ENCODE measurements at places on chromosomes 4 and X.

DNA sequence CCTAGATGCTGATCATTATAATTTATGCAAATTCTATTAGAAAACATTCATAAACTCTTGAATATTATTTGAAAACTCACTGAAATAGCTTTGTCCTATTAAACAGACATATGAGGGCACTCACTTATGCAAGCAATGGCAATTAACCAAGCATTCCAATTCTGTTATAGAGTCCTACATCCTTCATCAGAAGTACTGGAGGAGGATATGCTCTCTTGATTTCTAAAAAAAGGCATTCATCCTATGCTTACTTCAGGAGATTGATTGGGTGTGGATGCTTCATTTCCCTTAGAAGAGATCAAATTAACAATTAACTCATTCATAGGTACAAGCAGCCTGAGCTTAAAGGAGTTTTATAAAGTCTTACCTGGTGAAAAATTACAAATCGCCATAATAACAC is 1317.2 kb downstream of the PCDH7 start:
- DNase-seq, result no peak

DNA sequence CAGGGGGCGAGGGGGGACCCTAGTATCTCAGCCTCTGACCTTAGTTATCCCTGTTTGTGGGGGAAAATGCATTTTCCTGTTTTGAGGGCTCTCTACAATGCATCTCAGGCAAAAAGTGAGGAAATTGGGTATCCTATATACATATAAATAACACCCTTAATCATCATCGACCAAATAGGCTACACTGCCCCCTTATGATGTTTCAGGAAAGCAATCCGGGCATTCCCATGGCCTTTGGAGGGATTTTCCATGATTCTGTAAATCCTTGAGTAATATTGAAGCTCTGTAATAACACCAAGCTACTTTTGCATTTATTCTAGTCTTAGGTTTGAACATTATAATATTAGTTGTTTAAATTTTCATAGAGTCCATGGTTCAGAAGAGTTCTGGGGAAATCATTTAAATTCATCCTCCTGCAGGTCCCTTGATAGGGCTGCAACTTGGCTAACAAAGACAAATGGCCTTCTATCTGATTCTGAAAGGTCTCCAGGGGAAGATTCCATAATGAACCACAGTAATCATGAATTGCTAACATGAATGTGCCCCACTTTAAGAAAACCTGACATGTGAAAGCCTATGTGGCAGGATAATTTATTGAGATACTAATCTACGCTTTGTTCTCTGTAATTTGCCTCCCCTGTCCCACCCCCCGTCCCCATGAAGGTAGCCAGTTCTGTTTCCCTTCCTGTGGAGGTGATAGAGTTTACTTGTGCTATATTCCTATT is 91.5 kb upstream of the SCOC start:
- DNase-seq, result no peak

DNA sequence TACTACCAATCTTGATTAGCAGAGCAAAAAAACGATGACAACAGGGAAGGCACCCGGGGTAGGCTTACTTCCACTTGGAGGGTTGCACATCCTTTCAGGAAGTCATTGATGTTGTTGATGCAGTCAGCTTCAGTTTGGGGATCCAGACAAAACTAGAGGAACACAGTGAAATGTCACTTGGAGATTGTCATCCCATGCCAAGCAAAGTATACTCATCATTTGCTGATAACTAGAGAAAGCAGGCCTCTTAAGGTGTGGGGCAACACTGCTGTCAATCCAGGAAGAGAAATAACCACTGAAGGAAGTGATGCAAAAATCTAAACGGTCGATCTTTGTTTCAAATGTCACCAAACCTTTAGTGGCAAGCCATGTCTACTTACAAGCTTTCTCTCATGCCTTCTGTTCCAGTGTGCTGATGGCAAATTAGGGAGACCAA is 1.4 kb downstream of the ARHGEF6 start:
- DNase-seq, result peak; percentile 38

DNA sequence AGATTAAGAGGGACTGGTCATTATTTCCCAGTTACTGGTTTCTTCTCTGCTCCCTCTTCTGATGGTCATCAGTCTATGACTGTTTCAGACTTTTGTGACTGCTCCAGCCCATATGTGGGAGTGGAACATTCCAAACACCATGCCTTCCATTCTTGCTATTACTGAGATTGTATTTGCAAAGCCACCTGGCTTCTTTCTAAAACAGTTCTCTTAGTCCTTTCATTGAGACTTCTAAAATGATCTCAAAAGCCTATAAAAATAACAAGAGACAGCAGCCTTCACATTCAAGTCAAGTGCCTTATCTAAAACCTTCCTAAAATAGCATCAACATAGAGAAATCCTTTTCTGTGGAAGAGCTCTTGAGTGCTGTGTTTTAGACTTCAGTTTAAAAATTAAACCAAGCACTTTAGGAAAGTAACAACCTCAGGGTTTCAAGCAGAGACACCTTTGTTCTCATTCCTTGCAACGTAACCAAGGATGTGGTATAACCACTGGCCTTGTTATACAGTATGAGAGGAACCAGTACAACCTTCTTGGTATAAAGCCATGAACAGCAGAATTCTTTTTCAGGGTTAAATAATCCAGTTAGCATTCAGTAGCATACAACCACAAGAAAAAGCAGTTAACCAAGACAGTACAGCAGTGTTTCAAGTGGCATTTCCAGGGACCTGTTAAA is 97.1 kb downstream of the NFKB1 start:
- no peak for DNase-seq

- DNase-seq, result no peak
Measured at GRCh38 chr4:53943345-53944085, 120.9 kb downstream of the CHIC2 start.

DNA sequence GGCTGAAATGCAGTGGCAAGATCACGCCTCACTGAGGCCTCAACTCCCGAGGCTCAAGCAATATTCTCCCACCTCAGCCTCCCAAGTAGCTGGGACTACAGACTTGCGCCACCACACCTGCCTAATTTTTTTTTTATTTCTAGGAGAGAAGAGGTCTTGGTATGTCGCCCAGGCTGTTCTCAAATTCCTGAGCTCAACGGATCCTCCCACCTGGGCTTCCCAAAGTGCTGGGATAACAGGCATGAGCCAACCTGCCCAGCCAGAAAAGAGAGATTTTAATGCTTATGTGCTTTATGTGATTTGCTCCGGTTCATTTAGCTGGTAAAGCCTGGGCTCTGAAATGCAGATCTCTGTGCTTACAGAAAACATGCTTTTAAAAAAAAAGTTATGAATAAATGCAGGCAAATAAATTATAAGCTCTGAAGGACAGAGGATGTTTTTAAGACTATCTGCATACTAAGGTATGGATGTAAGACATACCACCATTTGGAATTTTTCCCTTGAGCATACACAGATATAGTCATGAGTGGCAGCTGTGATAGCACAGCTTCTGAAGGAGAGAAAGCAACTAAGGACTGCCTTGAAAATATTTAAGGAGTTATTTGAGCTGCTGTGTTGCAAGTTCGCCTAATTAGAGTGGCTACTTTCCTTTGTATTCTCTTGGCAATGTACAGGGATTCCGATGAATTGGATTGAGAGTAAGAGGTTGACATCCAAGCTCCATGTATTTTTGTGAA is 13.8 kb downstream of the GUCY1B1 start:
- DNase-seq, result no peak

DNA sequence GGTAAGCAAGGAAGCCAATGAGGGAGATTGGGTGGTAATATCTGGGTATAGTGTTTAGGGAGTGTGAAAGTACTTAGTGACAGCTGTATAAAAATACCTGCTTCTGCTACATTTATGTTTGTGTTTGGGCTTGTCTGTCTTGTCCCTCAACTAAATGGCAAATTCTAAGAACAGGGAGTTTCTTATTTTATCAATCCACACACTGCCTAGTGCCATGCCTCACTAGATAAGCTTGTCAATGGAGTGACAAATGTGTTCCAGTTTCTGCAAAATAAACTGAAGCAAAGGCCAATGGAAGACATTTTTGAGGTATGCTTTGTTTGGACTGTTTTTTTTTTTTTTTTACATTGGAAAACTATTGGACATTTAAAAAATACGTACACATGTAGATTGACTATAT is 418.0 kb downstream of the SH2D1A start:
- no peak for DNase-seq

DNA sequence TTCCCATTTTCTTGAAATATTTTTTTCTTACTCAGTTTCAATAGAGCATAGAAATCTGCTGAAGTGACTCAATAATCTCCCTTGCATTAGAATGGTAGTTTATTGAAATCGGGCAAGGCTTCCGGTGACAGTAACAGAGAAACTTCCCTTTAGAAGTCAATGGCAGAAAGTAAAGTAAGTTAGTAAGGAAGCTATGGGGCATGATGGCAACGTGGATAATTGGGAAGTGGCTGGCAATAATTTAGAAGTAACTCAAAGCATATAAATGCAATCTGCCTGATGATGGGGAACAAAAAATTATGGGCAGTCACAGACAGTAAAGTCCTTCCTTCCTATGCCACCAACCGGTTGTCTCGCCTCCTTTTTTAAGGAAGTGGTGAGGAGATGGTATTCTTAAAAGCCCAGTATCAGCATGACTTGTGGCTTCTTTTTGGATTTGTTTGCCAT is 7.6 kb downstream of the CYBB start:
- no peak for DNase-seq

DNA sequence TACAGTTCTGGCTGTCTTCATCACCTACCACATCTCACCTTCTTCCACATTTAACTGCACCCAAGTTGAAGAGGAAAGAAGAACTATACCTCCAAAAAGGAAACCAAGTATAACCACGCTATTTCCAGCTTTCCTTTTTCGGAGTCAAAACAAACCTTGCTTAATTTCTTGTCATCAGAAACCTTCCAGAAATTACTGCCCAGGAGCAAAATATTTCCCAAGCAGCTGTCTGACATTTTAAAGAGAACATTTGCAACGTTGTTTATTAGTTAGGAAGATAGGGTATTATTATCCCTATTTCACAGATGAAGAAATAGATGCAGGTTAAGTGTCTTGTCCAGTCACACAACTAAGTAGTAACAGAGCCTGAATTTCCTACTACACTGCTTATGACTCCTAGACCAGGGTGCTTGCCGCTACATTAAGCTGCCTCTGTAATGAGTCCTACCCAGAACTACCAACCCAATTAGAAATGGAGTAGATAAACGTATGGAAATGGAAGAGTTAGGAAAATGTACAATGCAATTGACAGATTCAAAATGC is 2.2 kb upstream of the ACSL4 start:
- DNase-seq, result no peak

GRCh38 chr4:182521011-182521410 is 277.8 kb downstream of the TENM3 start:
- DNase-seq, result no peak

DNA sequence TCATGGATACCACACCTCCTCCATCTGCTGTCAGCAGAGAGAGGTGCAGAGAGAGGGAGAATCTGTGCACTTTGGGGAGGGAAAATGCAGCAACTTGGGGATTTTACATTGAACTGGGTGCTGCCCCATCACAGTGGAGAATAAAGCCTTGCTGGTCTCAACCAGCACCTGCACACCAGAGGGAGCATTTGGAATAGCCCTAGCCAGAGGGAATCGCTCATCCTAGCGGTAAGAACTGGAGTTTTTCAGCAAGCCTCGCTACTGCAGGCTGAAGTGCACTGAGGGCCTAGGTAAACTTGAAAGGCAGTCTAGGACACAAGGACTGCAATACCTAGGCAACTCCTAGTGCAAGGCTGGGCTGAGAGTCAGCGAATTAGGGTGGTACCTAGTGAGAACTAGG is 148.7 kb downstream of the KDR start:
- no peak for DNase-seq

DNA sequence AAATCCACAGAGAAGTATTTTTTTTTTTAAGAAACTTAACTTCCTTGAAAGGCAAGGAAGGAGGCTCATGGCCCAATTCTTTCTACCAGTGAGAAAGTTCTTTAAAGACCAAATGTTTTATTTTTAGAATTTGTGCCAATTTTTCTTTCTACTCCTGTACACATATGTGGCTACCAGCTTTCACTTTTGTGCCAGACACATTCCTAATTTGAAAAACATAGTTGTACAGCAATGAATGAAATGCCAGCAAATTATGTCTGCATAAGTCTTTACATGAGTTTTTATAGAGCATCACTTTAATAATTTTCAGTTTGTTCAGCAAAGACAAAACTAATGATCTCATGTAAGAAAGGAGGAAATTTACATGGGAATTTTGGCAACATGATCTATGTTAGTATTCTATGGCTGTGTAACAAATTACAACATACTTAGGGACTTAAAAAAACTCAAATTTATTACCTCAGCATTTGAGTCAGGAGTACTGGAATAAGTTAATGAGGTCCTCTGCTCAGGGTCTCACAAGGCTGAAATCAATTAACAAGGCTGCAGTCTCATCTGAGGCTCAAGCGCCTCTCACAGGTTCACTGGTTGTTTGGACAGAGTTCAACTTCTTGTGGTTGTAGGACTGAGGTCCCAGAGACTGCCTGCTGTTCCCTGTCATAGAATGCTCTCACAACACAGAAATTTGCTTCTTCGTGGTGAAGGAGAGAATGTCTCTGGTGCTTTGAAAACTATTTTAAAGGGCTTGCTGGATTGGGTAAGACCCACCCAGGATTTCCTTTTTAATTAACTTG is 678.2 kb upstream of the FAM241A start:
- no peak for DNase-seq

GRCh38 chrX:132740316-132741123 is 217.9 kb downstream of the HS6ST2 start:
- DNase-seq, result no peak

DNA sequence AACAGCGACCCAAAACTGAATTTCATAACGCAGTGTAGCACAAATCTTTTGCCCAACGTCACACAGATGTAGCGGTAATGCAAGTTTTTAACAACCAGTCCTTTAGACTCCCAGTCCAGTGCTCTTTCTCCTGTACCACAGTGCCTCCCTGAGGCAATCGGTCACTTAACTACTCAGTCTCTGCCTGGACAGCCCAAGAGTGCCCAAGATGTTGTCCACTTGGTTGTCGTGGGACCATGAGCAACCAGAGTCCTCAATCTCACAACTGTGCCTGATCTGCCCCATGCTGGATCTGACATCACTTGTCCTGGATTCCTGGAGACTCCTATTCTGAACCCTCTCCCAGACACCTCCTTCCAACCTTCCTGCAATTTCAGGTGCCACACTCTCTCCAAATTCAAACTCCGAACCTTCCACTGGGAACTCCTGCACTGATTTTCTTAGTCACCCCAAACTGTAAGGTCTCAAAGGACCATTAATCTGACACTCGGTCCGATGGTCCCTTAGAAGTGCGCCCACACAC is 702 bp downstream of the MMGT1 start:
- no peak for DNase-seq

GRCh38 chr4:71709961-71710360 is 73.9 kb downstream of the GC start:
- DNase-seq, result no peak

DNA sequence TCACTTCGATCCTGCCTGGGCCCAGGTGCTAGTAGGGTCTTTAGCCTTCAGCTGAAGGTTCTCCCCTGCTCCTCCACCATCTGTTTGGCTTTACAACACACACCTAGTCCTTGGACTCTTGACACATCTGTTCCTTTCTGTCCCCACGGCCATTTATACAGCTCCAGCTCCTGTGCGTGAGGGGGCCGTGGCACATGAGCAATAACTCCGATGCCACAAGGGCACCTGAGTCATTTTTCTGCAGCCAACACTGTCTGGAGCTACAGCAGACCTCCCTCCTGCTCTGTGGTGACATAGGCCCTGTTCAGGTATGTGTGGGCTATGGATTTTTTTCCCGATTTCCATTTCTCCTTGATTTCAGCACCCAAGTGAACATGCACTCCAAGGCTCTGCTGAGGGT is 44.7 kb upstream of the BCOR start:
- DNase-seq, result no peak

GRCh38 chrX:39211501-39211900 is 410.2 kb downstream of the MID1IP1 start:
- DNase-seq, result no peak

GRCh38 chr4:112060212-112060611 is 85.0 kb upstream of the FAM241A start:
- no peak for DNase-seq
